GM10248 (cell line): ENCODE measurements at places on chromosomes 5 and 9.

DNA sequence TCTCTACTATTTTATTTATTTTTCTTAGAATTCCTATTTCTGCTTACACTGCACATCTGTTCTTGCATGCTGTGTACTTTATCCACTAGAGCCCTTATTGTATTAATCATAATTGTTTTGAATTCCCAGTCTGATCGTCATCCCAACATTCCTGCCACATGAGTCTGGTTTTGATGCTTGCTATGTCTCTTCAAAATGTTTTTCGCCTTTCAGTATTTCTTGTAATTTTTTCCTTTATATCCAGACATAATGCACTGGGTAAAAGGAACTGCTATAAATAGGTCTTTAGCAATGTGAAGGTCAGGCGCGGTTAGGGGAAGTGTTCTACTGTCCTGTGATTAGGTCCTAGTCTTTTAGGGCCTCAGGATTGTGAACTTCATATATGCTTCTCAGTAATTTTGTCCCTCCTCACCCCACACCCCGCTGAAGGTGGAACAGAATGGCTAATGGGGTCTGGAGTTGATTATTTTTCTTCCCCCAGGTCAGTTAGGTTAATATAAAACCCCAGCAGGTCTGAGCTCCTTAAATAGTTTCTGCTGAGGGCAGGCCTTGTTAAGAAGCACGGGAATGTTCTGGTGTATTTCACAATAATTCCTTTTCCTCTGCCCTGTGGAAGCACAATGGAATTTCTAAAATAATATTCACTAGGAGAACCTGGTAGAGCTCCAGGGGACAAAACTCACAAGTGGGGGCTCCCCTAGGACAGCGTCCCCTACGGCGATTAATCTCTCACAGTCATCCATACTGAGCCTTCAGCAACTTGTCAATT, 146.6 kb upstream of the TUT7 start:
- DNase-seq = no peak

GRCh38 chr5:163727028-163727427, 221.6 kb downstream of the MAT2B start:
- no peak for DNase-seq

GRCh38 chr9:37446401-37446800, 18.8 kb downstream of the ZBTB5 start:
- no peak for DNase-seq

GRCh38 chr5:140037012-140037411, 6.1 kb downstream of the NRG2 start:
- no peak for DNase-seq

DNA sequence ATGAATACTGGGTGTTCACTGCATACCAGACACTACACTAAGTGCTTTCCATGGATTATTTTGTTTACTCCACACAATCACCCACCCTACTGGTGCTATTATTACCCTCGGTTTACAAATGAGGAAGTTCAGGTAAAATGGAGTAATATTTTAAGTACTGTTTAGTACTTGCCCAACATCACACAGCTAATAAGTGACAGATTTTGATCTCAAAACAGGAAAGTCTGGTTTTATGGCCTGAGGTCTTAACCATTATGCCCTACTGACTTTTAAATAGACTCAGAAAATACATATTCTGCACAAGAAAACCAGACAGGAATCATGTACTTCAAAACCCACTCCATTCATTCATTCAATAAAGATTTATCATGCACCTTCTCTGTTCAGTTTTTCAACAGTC, 431.0 kb upstream of the TLE4 start:
- no peak for DNase-seq

DNA sequence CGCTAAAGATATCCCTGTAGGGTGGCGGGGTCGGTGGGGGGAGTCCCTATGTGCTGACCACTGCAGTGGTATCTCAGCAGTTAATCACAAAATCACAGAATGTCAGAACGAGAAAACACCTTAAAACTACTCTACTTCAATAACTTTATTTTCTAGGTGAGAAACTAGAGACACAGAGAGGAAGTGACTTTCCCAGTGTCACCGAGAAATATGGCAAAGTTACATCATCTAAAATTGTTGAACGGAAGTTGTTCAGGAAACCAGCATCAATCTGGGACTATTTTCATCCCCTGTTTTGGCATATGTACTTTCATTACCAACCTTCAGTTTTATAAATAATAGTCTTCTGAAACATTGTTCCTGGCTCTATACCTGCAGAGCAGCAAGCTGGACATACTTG, 384.0 kb downstream of the SPOCK1 start:
- DNase-seq = no peak

GRCh38 chr5:72291601-72292000, 28.4 kb downstream of the MRPS27 start:
- no peak for DNase-seq

DNA sequence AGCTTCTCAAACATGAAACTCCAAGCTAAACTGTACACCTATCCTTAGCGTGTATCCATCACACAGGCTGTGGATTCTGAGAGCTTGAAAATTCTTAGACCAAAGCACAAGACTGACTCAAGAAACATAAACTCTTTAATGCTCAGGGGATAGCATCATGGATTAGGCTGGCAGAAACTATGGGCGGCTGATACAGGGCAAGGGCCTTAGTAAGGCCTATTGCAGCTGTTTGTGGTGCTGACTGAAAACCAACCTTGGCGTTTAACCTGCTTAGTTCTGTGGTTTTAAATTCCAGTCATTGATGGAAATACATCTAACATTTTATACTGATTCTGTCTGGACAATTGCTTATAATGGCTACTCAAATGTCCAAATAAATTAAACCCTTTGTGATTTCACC, 183.7 kb downstream of the TLR4 start:
- no peak for DNase-seq

GRCh38 chr5:139126711-139127111, 71.5 kb downstream of the SIL1 start:
- no peak for DNase-seq

GRCh38 chr9:110755179-110755578, 86.6 kb downstream of the MUSK start:
- no peak for DNase-seq

- peak; percentile 41 for DNase-seq
Observed at GRCh38 chr5:157459715-157460599, at the start of gene NIPAL4. Gene NIPAL4, plus strand, starts transcription at chr5:157460213. Its CDS starts 108 bp downstream, at chr5:157460321.

- no peak for DNase-seq
Observed at GRCh38 chr5:116144103-116144502, 59.3 kb downstream of the COMMD10 start.

DNA sequence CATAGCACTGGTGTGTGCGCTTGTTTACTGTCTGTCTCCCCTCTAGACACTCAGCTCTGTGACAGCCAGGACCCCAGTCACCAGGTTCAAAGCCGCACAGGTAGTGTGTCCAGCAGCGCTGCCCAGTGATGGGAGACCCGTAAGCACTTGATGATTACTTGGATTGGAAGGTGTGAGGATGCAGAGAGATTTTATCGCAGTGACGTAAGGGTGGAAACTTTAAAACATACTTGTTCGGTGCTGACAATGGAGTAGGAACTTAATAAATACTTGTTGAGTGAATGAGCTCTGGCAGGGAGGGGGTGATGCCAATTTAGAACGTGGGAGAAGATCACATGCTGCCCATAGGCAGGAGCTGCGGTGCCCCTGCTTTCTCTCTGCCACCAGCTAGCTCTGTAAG, 99.2 kb upstream of the PITX1 start:
- no peak for DNase-seq
